Neural crest cell (in vitro differentiated cells): ENCODE measurements at places on chromosomes 7 and 10. TPM values are rescaled to one million over a fixed set of nuclear protein-coding genes. Genes with fewer than 3 reads are reported as not detected.
A peak's percentile ranks its signal among the peaks of the same experiment; 100 is the strongest.

Gene ASB10
- total RNA-seq: not detected in 2 replicates

Gene CDHR1
- 19.8 and 23.0 TPM in 2 replicates for total RNA-seq

Gene MARVELD1
- total RNA-seq: 52.3 and 52.8 TPM in 2 replicates

Gene SLC39A12
- total RNA-seq: not detected in 2 replicates

Gene INSYN2A
- 0.09 and 0.12 TPM in 2 replicates for total RNA-seq

Gene NEBL
- 8.4 TPM in 2 replicates for total RNA-seq

Gene LLCFC1
- not detected in 2 replicates for total RNA-seq

Gene NACAD
- total RNA-seq: 7.2 and 9.7 TPM in 2 replicates

Gene GPER1
- total RNA-seq: 0.91 and 1.1 TPM in 2 replicates

- H3K36me3 ChIP-seq: no peaks in the 10 kb centered on the region
- no peak for DNase-seq
- peaks cover 27% of the 10 kb centered on the region for H3K4me1 ChIP-seq
Observed at GRCh38 chr10:27625452-27626211, 120.0 kb downstream of the MKX start.

DNA sequence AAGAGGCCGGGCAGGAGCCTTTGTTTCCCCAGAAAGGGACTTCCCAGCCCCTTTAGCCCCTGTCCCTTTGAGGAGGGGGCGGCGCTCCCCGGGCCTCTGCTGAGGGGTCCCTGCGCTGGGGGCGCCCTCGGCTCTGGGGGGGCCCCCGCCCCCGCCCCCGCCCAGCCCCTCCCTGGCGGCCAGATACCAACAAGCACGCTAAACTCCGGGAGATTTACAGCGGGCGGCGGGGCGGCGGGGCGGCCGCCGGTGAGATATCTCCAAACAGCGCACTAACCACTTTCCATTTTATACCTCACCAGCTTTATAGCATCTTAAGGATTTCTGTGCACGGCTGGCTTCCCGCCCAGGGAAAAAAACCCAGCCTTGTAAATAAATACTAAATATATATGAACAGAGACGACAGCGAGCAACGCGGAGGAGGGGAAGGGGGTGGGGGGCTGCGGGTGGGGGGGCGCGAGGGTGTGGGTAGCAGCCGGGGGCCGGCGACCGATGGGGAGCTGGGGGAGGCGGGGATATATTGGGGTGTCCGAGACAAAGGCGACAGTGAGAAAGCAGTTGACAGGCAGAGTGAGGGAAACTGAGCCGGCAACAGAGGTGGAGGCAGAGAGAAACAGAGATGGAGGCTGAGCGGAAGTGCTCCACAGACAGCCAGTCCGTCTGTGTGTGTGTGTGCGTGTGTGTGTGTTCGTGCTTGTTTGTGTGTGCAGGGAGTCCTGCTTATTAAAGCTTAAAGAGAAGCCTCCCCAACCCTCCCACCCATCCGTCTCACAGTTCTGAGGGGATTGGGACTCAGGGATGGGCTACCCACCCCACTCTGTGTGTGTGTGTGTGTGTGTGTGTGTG, 85.8 kb downstream of the HIF1AN start:
- H3K4me1 ChIP-seq: peaks cover 16% of the 10 kb centered on the region
- H3K27ac ChIP-seq: no peak overlapping the region
- H3K4me3 ChIP-seq: no peak overlapping the region

GRCh38 chr10:90175161-90175681, 473.8 kb downstream of the KIF20B start:
- H3K36me3 ChIP-seq: no peaks in the 10 kb centered on the region
- DNase-seq: no peak
- H3K4me3 ChIP-seq: no peak overlapping the region
- no peaks in the 10 kb centered on the region for H3K27me3 ChIP-seq
- no peaks in the 10 kb centered on the region for H3K4me1 ChIP-seq

DNA sequence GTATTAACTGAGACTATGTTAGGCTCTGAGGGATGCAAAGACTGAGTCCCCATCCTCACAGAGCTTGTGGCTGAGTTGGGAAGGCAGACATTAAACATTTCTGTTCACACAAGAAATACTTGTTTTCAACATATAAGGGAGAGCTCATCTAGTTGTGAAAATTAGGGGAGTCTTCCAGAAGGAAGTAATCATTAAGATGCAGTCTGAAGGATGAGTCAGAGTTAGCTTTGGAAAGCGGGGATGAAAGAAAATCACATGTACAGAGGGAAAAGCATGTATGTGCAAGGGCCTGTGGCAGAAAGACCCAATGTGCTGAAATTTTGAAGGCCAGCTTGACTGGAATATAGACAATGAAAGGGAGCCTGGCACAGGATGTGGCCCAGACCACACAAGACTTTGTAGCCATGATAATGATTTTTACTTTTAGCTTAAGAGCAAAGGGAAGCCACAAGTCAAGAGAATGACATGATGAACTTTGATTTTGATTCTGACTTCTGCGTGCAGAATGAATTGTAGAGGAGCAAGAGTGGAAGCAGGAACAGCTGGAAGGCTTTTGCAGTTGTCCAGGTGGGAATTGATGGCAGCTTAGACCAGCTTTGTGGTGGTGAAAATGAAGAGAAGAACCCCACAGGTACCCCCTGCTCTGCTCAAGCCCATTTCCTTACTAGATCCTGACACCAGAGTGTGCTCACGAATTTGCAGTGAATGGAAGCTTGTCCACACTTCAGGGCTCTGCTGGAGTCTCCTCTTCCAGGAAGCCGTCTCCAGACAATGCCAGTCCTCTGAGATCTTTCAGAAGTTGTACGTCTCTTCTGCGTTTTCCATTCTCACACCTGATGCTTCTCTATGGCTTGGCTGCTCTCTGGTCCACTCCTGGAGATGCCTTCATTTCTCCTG, 115.6 kb downstream of the ATXN7L1 start:
- peaks cover 3% of the 10 kb centered on the region for H3K4me1 ChIP-seq
- no peak overlapping the region for H3K4me3 ChIP-seq
- H3K27ac ChIP-seq: no peak overlapping the region
- H3K27me3 ChIP-seq: no peaks in the 10 kb centered on the region

DNA sequence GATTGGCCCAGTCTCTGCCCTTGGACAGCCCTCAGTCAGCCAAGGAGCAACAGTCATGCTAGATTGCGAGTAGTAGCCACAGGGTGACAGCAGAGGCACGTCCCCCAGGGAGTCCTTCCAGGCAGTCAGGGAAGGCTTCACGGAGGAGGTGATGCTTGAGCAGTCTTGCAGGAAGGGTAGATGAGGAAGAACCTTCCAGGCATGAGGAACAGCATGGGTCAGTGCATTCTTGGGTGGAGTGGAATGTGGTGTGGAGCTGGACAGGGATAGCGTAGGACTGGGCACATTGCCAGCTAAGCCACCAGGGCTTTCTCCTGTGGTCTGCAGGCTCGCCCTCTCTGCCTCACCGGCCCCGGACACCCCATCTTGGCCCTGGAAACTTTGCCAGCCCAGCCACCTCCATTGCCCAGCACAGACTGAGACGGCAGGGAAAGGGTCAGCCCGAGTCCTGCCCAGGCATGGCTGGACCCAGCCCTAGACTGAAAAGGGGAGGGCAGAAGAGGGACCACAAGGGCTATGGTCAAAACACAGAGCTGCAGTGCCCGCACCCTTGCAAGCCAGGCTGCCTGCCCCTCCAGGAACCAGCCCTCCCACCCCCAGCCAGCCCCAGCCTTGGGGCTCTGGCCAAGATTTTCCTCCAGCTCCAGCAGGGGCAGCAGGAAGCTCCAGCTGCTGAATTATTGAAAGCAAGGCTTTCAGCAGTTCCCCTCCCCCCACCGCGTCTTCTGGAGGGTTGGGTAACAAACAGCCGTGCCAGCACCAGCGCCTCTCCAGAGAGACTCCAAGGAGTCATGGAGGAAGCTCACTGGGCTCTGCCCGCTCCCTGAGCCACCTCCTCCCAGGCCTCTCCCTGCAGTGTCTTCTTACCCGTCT, 18.7 kb downstream of the SRRM3 start:
- no peaks in the 10 kb centered on the region for H3K36me3 ChIP-seq
- peak; percentile 37 for DNase-seq
- H3K27me3 ChIP-seq: peaks cover 59% of the 10 kb centered on the region
- H3K4me1 ChIP-seq: peaks cover 25% of the 10 kb centered on the region
- H3K4me3 ChIP-seq: no peak overlapping the region

DNA sequence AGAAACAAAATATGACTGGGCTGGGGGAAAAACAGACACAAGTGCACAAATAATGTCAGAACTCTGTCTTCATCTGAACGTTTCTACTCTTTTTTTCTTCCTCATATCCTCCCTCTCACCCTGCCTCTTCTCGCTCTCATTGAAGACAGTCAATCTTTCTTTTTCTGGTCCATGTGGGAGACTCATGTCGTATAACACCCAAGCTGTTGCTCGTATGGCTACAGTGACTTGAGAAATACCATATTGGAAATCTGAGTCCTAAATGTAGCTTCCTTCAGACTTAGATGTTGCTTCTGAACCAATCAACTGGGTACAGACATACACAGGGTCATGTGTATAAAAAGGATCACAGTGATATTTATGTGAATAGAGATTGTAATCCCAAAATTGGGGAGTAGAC, 579.8 kb upstream of the CELF2 start:
- no peak for DNase-seq
- no peak overlapping the region for H3K27ac ChIP-seq
- peaks cover 3% of the 10 kb centered on the region for H3K36me3 ChIP-seq
- no peak overlapping the region for H3K4me3 ChIP-seq
- H3K27me3 ChIP-seq: no peaks in the 10 kb centered on the region
- H3K4me1 ChIP-seq: peaks cover 25% of the 10 kb centered on the region

- no peak overlapping the region for H3K27ac ChIP-seq
- no peaks in the 10 kb centered on the region for H3K36me3 ChIP-seq
- H3K27me3 ChIP-seq: peaks cover 49% of the 10 kb centered on the region
- no peaks in the 10 kb centered on the region for H3K4me1 ChIP-seq
- DNase-seq: no peak
- no peak overlapping the region for H3K4me3 ChIP-seq
Observed at GRCh38 chr10:122798704-122799231, 46.9 kb downstream of the CUZD1 start.

GRCh38 chr10:6929148-6929830, 349.2 kb upstream of the PRKCQ start:
- no peak overlapping the region for H3K4me3 ChIP-seq
- peaks cover 12% of the 10 kb centered on the region for H3K4me1 ChIP-seq
- no peaks in the 10 kb centered on the region for H3K36me3 ChIP-seq

- no peaks in the 10 kb centered on the region for H3K4me1 ChIP-seq
- H3K27ac ChIP-seq: no peak overlapping the region
- no peaks in the 10 kb centered on the region for H3K27me3 ChIP-seq
- no peak for DNase-seq
Observed at GRCh38 chr10:15182540-15183207, 14.2 kb upstream of the NMT2 start.

DNA sequence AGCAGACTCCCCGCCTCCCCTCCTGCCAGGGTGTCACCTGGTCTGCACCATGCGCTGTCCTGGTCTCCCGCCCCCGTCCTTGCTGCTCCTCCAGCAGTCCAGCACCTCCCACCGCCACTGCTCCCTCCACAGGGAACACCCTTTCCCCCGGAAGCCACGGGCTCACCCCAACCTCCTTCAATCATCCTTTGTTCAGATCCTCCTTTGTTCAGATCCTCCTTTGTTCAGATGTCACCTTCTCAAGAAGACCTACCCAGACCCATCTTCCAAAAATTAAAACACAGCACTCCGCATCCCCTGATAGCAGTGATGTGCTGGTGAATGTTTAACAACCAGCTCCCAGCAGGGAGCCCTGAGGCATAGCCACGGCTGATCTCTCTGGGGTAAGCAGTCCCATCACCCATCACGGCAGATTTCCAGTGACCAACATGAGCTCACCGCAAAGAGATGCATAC, 237.7 kb downstream of the USP6NL start:
- H3K4me1 ChIP-seq: peaks cover 15% of the 10 kb centered on the region
- no peaks in the 10 kb centered on the region for H3K27me3 ChIP-seq
- peak overlapping the region; percentile 53 for H3K27ac ChIP-seq
- H3K36me3 ChIP-seq: no peaks in the 10 kb centered on the region

DNA sequence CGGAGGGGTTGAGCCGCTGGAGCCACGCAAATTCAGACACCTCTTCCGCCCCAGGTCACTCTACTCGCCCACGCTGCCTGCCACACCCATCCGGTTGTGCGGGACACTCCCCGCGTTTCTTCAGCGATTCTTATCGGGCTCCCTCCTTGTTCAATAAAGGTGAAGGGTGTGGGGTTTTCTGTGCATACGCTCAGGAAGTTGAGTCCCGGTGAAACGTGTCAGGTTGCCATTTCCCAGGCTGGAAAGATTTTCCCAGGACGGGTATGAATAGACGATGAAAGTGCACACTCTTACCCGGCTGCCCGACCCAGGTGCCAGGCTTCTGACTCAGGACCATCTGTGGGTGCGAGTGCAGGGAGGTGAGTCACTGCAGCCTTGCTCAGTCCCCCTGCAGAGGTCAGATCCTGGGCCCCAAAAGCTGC, 22.0 kb downstream of the KLF6 start:
- no peak for DNase-seq
- no peaks in the 10 kb centered on the region for H3K36me3 ChIP-seq
- H3K27ac ChIP-seq: no peak overlapping the region

DNA sequence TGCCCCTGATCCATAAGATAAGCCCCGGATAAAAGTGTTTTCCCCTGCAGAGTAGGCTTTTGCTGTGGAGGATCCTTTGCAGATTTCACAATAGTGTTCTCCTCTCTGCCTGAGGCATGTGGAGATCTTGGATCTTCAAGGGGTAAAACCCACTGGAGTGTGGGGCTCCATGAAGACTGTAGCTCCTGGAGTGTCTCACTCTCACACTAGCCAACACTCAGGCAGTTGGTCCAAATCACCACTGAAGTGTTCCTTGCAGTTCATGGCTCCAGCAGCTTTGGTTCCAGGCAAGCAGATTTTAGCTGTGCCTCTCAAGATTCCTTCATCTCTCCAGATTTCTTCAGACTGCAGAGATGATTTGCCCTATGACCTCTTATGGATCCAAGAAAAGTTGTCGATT, 665.3 kb downstream of the TNS3 start:
- no peaks in the 10 kb centered on the region for H3K4me1 ChIP-seq
- DNase-seq: no peak
- H3K27me3 ChIP-seq: no peaks in the 10 kb centered on the region
- H3K4me3 ChIP-seq: no peak overlapping the region

DNA sequence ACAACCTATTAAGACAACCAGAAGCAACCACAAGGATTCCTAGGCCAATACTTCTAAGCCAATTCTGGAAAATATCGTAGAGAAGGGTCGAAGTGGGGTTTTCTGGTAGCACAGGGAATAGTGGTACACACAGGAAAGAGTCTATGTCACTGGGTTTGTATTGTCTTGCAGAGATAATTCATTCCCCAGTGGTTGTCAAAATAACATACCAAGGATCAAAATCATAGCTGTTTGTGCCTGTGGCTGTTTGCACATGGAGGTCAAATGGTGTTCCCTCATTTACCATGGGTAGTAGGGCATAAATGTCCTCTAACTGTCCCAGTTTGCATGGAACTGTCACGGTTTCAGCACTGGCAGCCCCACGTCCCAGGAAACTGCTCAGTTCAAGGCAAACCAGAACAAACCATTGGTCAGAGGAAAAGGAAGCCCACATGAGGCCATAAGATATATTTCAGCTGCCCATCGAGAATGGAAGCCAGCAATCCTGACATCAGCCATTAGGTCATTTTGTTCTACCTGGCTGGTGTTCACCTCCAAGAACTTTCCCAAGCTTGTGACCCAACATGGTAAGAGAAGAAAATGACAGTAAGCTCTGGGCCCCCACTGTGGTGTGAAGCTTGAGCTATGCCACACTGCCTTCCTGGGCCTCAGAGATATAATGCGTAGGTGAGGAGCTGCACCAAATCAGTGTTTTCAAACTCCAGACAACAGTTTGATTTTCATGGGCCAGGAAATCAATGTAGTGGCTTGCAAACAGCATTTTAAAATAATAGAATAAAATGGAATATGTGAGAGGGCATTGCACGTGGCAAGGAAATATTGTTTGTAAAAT, 53.9 kb upstream of the NFE2L3 start:
- DNase-seq: no peak
- no peak overlapping the region for H3K4me3 ChIP-seq
- H3K4me1 ChIP-seq: peaks cover 32% of the 10 kb centered on the region
- H3K27me3 ChIP-seq: no peaks in the 10 kb centered on the region
- H3K36me3 ChIP-seq: no peaks in the 10 kb centered on the region
